ENCODE measurements at places on chromosomes 12 and 14.

DNA sequence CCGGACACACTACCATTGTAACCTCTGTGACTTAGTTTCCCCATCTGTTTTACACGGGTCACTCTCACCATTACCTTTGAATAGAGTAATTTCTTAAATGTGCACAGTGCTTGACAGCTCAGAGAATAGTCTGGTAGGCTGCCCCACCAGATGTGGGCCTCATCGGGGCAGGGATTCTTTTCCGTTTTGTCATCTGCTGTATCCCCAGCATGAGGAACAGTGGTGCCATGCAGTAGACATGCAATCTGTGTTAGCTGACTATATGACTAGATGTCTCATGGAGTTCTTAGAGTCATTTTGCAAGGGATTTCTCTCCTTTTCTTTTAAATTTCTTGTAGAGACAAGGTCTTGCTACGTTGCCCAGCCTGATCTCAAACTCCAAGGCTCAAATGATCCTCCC, 44.9 kb upstream of the PLEKHG3 start:
- no peak for DNase-seq

DNA sequence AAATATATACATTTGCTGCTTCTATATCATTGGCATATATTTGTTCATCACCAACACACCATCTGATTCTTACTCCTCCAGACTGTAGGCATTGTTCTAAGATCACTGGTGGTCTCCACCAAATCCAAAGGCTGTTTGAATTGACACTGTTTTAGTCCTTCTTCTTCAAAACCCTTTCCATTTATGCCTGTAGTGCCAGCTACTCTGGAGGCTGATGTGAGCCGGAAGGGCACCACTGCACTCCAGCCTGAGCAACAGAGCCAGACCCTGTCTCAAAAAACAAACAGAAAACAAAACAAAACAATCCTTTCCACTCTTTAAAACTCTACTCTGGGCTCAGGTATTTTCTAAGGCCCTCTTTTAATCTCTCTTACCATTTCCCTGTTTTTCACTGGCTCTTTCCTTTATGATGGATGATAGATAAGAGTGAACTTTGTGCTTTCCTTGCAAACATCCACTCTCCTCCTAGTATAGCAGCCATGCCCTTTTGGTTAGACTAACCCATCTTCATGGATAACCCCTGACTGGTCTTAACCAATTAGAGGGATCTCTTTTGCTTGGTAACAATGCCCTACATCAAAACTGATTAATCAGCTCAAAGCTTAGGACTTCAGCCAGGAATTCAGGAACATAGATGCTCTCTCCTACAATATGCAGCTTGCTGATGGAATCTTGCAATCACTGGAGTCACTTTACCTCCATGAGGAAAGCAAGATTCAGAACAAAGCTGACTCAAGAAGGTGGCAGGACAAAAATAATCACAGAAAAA, 24.9 kb downstream of the SPTSSA start:
- no peak for DNase-seq

- DNase-seq, result peak; percentile 81
Measured at GRCh38 chr12:95951515-95951914, 8.4 kb downstream of the AMDHD1 start.

GRCh38 chr14:104603711-104604401, 716 bp downstream of the TMEM179 start:
- no peak for DNase-seq

- DNase-seq, result peak; percentile 89
Measured at GRCh38 chr14:31770271-31770670, 209.1 kb downstream of the NUBPL start.

- DNase-seq, result no peak
Measured at GRCh38 chr14:99822800-99823455, 29.7 kb downstream of the EML1 start.

DNA sequence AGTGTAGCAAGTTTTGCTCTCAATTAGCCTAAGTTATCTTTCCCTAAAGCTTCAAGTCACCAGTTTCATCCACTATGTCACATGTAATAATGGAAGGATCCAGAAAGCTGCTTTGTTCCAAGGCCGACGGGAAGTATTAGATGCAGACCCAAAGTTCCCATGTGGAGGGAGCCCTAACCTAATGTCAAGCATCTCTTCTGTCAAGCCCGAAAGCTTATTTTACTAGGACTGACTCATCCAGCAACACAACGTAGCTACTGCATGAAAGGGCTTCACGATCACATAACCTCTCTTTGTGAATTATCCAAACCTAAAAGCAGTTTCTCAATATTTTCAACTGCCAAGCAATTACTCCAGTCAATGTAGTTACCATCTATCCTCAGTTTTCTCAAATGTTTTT, 133.4 kb downstream of the SLC6A15 start:
- no peak for DNase-seq

GRCh38 chr12:8840938-8841633, 18.7 kb downstream of the A2ML1 start:
- DNase-seq, result no peak

DNA sequence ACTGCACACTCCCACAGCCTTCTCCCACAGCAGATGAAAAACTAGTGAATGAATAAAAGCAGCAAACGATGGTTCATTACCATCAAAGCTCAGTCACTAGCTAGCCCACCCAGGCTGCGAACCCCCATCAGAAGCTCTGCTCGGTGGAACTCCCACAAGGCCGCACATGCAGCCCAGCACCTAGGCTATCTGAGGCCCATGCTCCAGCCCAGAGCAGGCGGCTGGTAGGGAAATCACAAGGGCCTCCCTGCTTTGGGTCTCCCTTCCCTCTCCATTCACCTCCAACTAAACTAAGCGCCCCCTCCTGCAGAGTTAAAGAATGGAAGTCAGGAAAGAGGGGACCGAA, 69.0 kb downstream of the ITPK1 start:
- no peak for DNase-seq

- peak; percentile 74 for DNase-seq
Measured at GRCh38 chr12:124566997-124567672, at the start of gene NCOR2. TSS of gene NCOR2 (minus strand) at chr12:124567612. CDS start at chr12:124495251, 72,361 bp downstream.

GRCh38 chr12:27865421-27865820, 85.4 kb upstream of the MANSC4 start:
- DNase-seq, result no peak

DNA sequence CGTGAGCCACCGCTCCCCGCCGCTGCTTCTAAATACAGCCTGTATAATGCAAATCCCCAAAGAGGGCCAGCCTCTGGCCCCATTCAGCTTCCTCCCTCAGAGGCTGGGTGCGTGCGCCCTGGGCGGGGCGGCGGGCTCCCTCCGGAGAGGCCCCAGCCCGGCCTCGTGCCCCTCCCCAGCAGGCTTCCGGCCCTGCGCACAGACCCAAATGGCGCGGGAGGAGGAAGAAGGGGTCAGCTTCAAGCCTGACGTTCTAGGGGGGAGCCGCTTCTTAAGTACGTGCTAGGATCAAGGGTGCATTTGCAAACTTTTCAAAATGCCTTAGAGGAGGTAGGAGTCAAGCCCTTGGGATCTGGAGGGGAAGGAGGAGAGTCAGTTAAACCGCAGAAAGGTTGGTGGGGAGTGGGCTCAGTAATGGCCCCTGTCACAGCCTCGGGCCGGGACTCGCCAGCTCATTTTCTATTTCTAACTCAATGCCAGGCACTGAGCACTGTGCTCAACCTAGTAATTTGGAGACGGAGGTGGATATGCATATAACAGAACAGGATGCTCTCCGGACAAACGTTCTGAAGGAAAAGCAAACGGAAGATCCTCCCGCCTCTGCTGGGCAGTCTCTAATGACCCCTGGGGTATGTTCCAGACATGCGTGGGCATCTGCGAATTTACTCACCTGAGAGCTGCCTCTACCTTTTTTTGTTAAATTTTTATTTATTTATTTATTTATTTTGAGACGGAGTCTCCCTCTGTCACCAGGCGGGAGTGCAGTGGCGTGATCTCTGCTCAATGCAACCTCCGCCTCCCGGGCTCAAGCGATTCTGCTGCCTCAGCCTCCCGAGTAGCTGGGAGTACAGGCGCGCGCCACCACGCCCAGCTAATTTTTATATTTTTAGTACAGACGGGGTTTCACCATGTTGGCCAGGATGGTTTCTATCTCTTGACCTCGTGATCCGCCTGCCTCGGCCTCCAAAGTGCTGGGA, 32.3 kb downstream of the NINJ2 start:
- DNase-seq, result no peak

DNA sequence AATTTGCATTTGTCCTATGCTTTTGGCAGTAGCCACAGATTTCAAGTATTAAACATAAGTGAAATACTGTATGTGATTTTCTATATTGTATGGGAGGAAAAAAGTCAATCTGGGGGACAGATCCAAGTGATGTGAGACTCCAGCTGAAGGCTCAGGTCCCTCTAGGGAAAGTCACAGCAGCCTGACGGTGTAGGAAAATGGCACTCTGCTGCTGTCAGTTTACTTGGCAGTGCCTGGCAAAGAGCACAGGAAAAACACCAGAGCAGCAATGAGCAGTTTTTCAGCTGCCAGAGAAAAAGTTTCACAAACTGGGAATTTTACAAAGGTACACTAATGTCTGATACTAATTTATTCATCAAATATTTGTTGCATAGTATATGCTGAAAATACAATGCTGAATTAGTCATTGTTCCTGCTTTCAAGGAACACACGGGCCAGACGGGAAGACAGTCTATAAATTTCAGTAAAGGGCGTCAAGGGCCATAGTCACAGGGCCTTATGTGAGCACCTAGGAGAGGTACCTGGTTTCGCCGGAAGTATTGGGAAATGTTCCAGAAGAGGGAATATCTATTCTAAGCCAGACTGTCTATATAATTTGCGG, 66.2 kb upstream of the SLC38A2 start:
- no peak for DNase-seq

GRCh38 chr12:121741743-121742142, 29.2 kb downstream of the TMEM120B start:
- DNase-seq, result peak; percentile 46

- no peak for DNase-seq
Measured at GRCh38 chr14:104681689-104682074, 7.7 kb upstream of the INF2 start.

DNA sequence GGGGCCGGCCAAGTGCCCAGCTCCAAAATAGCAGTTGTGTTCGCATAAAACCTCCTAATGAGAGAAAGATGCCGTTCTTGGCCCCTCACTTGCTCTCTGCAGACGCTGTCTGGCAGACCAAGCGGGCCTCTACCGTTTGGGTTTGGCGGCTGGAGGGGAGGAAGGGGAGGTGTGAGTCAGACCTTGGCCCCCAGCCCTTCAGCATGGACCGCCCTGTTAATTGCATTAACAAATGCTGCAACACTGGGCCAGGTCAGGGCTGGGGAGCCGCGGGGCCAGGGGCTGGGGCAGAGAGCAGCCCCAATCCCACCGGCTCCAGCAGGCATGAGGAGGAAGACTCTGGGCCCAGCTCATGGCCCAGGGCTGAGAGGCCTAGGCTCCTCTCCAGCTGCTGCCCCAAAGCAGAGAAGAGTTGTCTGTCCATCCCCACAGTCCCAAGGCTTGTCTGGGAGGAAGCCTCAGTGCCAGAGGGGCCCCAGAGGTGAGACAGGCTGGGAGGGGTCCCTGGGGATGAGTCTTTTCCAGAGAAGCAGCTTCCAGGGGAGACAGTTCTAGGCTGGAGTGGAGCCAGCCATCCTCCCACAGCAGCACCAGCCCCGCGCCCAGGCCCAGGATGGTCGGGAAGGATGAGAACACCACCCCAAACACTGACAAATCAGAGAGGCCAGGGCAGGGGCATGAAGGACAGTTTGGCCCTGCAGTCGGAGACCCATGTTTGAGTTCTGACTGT, 16.9 kb downstream of the LTBP2 start:
- DNase-seq, result no peak

DNA sequence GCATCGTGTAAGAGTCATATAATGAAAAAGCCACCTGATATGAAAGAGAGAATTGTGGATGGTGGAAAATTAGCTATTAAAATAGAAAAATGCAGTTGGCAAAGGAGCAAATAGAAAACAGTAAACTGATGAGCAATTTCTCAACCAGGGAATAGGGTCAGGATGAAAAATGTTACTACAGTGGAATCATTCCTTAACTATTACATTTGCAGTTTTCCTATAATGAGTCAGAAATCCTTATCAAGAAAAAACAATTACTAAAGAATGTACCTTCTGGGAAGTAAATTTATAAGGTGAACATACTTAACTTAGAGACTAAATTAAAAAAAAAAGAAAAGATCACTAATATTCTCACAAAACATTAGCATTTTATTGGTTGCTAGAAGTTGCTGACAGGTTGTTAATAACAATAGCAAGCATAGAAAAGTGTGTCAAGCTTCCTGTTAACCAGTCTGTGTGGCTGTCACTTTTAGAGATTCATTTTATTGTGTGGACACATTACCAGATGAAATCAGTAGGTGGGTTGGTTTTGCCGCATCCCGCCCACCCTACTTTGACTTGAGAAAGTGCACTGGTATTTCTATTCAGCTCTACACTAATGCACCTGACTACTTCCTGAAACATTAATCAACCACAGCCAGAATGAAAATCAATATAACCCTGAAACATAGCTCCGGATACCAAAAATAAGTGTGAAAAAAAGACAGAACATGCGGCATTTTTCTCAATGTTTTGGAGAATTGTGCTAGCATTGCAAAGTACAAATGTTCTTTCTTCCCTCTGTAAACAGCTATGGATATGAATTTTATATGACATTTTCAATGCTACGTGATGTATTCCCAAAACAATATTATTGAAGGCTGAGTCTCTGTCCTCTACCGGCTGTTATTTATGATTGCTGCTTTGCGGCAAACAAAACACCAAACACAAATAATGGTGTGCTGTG, 576.7 kb downstream of the SLC16A7 start:
- no peak for DNase-seq

DNA sequence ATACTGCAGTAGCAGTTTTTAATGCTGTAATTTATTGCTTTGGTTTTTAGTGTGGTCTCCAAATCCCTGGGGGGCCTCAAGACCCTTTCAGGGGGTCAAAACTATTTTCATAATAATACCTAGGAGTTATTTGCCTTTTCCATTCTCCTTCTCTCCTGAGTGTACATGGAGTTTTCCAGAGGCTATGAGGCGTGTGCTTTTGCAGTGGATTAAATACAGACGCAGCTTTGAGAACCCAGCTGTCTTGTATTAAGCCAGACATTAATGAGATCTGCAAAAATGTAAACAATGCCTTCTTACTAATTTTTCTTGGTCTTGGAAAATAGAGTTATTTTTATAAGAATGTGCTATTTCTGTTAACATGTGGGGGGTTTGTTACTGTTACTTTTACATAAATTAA, 68.6 kb downstream of the SLC25A47 start:
- no peak for DNase-seq

DNA sequence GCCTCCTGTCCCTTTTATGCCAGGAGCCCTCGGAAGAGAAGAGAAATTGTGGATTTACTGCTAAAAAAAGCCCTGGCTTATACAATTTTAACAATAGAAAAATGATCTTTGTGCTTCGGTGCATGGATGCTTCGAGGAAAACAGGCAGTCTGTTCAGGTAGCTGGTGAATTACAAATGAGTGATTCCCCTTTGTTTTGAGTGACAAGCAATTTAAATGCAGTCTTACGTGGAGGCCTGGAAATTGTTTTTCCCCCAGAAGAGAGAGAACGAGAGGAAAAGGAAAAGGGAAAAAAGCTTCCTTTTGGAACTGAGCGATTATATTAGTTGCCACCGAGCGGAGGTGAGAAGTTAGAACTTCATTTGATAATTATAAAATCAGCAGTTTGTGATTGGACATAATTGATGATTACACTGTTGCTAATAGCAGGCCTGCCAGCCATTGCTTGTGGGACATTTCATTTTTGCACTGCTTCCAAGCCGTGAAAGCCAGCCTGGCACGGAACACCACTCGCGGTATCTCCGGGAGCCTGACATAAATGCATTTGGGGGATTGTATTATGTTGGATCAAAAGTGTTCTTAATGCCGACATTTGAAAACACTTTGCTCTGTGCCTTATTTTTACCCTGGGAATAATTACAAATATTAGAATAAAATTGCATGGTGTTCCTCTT, 117.7 kb downstream of the PHETA1 start:
- DNase-seq, result no peak

- DNase-seq, result peak; percentile 12
Measured at GRCh38 chr14:64880221-64881121, 764 bp upstream of the SPTB start.

All from inflammatory macrophage (primary cell).